A549 treated with Hydrocortisone at 1 μM for 4 hours (cell line): ENCODE measurements at places on chromosomes 7 and 10. TPM values are rescaled to one million over a fixed set of nuclear protein-coding genes. Genes with fewer than 3 reads are reported as not detected.

MGAM2 gene
- total RNA-seq: 0.01 TPM in 2 of 5 replicates, not detected in the others

PTPN20 gene
- total RNA-seq: 2.9 to 5.1 TPM (median 4.1 TPM) in 5 replicates

CUZD1 gene
- 1.3 to 1.4 TPM (median 1.3 TPM) in 5 replicates for total RNA-seq

TBXAS1 gene
- 13.2 to 15.9 TPM (median 14.8 TPM) in 5 replicates for total RNA-seq

LRRC17 gene
- total RNA-seq: 0.12 TPM in 1 of 5 replicates, not detected in the others

ELN gene
- total RNA-seq: 0.07 to 0.23 TPM (median 0.10 TPM) in 5 replicates

TACC2 gene
- 71.8 to 83.6 TPM (median 79.2 TPM) in 5 replicates for total RNA-seq

FRG2B gene
- 0.08 to 0.14 TPM (median 0.10 TPM) in 4 of 5 replicates, not detected in the other for total RNA-seq

IDI1 gene
- 32.1 to 39.7 TPM (median 35.1 TPM) in 5 replicates for total RNA-seq

PDE6C gene
- not detected in 5 replicates for total RNA-seq

MLXIPL gene
- 0.75 to 1.2 TPM (median 1.1 TPM) in 5 replicates for total RNA-seq

CFAP46 gene
- 0.92 to 1.5 TPM (median 1.4 TPM) in 5 replicates for total RNA-seq

DYNC1I1 gene
- total RNA-seq: 0.06 to 0.32 TPM (median 0.21 TPM) in 4 of 5 replicates, not detected in the other

CHAT gene
- total RNA-seq: not detected in 5 replicates

EGFR gene
- total RNA-seq: 82.3 to 139 TPM (median 107 TPM) in 5 replicates

TAC1 gene
- not detected in 5 replicates for total RNA-seq

DRGX gene
- 0.03 to 0.08 TPM (median 0.06 TPM) in 3 of 5 replicates, not detected in the others for total RNA-seq

TUBB8 gene
- 0.06 to 0.22 TPM (median 0.15 TPM) in 3 of 5 replicates, not detected in the others for total RNA-seq

LRIT1 gene
- total RNA-seq: not detected in 5 replicates

LOXL4 gene
- 1.1 to 1.5 TPM (median 1.5 TPM) in 5 replicates for total RNA-seq

PRF1 gene
- 0.03 TPM in 1 of 5 replicates, not detected in the others for total RNA-seq

EDRF1 gene
- 14.3 to 15.5 TPM (median 15.1 TPM) in 5 replicates for total RNA-seq

TMEM140 gene
- 0.70 to 1.5 TPM (median 1.0 TPM) in 5 replicates for total RNA-seq

BLOC1S2 gene
- total RNA-seq: 94.5 to 106 TPM (median 96.5 TPM) in 5 replicates

PRKAG2 gene
- total RNA-seq: 42.5 to 46.0 TPM (median 45.4 TPM) in 5 replicates

OR2A1 gene
- total RNA-seq: not detected in 5 replicates

SLC26A3 gene
- total RNA-seq: not detected in 5 replicates

HECW1 gene
- total RNA-seq: 14.4 to 18.0 TPM (median 17.1 TPM) in 5 replicates

VPS37D gene
- total RNA-seq: 3.1 to 5.7 TPM (median 4.8 TPM) in 5 replicates

FOXP2 gene
- total RNA-seq: not detected in 5 replicates

FGL2 gene
- total RNA-seq: not detected in 5 replicates

COL28A1 gene
- total RNA-seq: 0.43 to 0.97 TPM (median 0.67 TPM) in 5 replicates

NODAL gene
- total RNA-seq: not detected in 5 replicates

CPA2 gene
- 0.08 to 0.30 TPM (median 0.16 TPM) in 3 of 5 replicates, not detected in the others for total RNA-seq

CSGALNACT2 gene
- total RNA-seq: 9.6 to 15.3 TPM (median 11.4 TPM) in 5 replicates

OSBPL3 gene
- total RNA-seq: 11.2 to 16.1 TPM (median 13.9 TPM) in 5 replicates

PAX2 gene
- 0.21 to 0.26 TPM (median 0.21 TPM) in 5 replicates for total RNA-seq

CLDN4 gene
- 3.7 to 5.3 TPM (median 4.3 TPM) in 5 replicates for total RNA-seq

ZNF467 gene
- 1.0 to 1.5 TPM (median 1.3 TPM) in 5 replicates for total RNA-seq

NPTX2 gene
- 0.12 to 0.23 TPM (median 0.17 TPM) in 5 replicates for total RNA-seq

ACSM6 gene
- total RNA-seq: not detected in 5 replicates

SLC39A12 gene
- total RNA-seq: not detected in 5 replicates

ANXA8L1 gene
- total RNA-seq: 94.4 to 128 TPM (median 105 TPM) in 5 replicates

CPVL gene
- total RNA-seq: 0.09 to 0.37 TPM (median 0.18 TPM) in 5 replicates

ARHGAP22 gene
- total RNA-seq: 3.5 to 4.0 TPM (median 3.7 TPM) in 5 replicates

HOXA11 gene
- 0.58 to 0.68 TPM (median 0.63 TPM) in 5 replicates for total RNA-seq

PIK3CG gene
- total RNA-seq: not detected in 5 replicates

SPDYE2 gene
- 0.05 TPM in 1 of 5 replicates, not detected in the others for total RNA-seq

PURB gene
- total RNA-seq: 11.5 to 14.9 TPM (median 13.1 TPM) in 5 replicates

CYP51A1 gene
- 40.1 to 58.4 TPM (median 42.9 TPM) in 5 replicates for total RNA-seq

MALRD1 gene
- total RNA-seq: not detected in 5 replicates
